Fibroblast of the conjunctiva (primary cell): ENCODE measurements at places on chromosomes 1 and 21.

GRCh38 chr21:44875316-44875700, 1.8 kb upstream of the PTTG1IP start:
- DNase-seq: peak; percentile 44

- no peak for DNase-seq
Observed at GRCh38 chr1:18005238-18005637, 102.4 kb upstream of the IGSF21 start.

- DNase-seq: no peak
Observed at GRCh38 chr1:6928106-6928885, 143.0 kb downstream of the CAMTA1 start.

DNA sequence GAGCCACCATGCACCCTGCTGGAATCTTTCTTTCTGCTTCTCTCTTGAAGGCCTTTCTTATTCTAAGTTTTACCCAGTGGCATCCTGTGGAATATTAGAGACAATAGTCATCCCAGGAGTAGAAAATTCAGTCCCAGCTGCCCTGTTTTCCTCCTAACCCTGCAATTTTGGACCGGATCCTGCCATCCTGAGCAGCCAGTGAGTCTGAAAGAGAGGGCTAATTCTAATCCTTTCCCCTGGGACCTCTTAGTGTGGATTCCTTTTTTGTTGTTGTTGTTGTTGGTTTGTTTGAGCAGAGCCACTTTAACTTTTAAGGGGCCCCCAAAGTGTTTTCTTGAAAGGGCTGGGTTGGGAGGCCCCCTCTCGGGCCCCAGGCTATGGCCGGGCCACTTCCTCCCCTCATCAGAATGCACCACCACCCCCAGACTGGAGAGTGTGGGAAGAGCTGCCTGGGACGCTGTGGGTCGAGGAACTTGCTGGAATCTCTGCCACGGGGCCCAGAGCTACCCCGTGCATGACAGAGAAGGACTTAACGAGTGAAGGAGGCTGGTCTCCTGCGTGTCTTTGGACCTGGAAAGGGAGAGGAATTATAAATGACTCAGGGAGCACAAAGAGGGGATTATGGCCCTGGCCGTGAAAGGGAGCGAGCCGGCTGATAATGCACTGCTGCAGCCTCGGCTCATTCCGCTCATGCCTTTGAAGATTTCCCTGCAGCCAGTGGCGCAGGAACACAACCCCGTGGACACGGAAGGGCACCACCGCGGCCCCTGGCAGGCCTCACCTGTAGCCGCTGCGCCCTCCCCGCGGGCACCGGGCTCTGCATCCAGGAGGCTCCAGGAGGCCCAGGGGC, 81.0 kb upstream of the AKT3 start:
- DNase-seq: no peak

DNA sequence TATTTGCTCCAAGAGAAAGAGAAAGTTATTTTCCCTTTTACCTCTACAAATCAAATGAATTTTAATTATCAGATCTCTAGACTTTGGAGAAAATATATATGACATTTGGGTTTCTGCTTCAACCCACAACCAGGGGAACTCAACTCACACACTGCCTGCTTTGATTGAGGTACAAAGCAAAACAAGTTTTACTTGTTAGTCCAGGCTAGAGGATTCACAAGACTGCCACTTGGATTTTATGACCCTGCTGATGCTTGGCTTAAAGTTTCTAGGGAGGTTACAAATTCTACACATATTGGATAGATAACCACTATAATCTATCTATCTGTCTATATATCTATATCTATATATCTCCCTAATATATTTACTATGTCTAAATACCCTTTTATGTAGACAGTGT, 467.3 kb upstream of the RGS18 start:
- DNase-seq: no peak

GRCh38 chr1:232405781-232406180, 224.2 kb downstream of the SIPA1L2 start:
- no peak for DNase-seq

DNA sequence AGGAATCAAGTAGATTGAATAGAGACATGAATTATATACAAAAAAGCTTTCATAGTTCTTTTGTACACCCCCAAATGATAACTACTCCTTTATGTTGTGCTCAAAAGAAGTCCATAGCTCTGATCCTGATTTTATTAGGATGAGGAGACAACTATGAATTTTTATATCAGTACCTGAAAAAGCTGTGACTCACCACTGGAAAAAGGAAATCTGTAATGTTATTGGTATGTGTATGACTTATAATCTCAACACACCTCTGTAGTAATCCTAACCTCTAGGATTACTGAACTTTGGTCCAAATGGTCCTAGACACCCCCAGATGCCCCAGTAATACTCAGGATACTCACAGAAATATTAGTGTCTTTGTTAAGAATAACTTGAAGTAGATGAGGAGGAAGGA, 10.2 kb downstream of the PRKAB2 start:
- no peak for DNase-seq

- DNase-seq: no peak
Observed at GRCh38 chr1:201391651-201392511, 7.2 kb downstream of the LAD1 start.

GRCh38 chr21:42913476-42913875, 12.0 kb downstream of the ERVH48-1 start:
- no peak for DNase-seq

GRCh38 chr1:113282008-113282892, 108.1 kb upstream of the MAGI3 start:
- no peak for DNase-seq

DNA sequence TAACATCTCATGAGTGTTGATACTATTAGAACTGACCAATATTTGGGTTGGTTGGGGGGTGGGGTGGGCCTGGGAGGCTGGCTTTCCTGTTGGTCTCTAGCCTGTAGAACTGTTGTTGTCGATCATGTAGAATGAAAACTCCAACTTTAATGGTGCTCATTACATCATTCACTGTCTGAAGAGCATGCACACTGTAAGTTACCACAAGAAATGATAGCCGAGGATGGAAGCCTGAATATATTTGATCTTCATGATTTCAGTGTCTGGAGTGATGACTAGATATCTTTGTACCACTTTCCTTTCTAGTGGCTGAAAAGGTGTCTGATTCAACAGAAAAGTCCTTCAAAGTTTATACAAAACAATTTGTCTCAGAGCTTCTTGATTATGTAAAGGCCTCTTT, 123.6 kb downstream of the XCL2 start:
- DNase-seq: no peak
